Stimulated activated effector memory CD8-positive, alpha-beta T cell treated with anti-CD3 and anti-CD28 coated beads, Interleukin-12 subunit alpha, Interleukin-12 subunit beta, amount 100 ng/mL, for 72 hours (primary cell): ENCODE measurements at places on chromosomes 5 and 9.

- DNase-seq, result no peak
Observed at GRCh38 chr9:37325778-37326177, 96.7 kb upstream of the GRHPR start.

DNA sequence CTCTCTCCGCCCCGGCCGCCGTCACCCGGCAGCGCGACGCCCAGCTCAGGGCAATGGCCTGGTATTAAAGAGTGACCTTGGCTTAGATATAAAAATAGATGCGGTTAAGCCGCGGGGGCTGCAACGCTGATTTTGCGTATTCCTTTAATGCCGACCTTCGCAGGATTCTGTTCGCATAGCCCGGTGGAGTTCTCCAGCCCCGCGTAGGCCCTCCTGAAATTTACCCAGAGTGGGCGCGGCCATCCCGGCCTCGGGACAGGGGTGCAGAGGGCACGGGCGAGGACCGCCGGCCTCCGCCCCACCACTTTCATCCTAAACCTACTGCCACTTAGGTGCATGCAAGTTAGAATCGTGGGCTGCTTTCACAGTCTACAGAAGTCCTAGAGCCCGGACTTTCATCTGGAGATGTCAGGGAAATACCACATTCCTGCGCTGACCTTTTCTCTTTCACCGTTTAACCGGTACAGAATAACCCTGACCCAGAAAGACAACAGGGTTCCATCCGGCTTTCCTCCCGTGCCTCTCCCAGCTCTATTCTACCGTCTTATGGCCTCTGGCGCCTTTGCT, 492 bp upstream of the FAM169A start:
- DNase-seq, result no peak

- DNase-seq, result no peak
Observed at GRCh38 chr5:167908606-167909005, 382.8 kb upstream of the WWC1 start.

DNA sequence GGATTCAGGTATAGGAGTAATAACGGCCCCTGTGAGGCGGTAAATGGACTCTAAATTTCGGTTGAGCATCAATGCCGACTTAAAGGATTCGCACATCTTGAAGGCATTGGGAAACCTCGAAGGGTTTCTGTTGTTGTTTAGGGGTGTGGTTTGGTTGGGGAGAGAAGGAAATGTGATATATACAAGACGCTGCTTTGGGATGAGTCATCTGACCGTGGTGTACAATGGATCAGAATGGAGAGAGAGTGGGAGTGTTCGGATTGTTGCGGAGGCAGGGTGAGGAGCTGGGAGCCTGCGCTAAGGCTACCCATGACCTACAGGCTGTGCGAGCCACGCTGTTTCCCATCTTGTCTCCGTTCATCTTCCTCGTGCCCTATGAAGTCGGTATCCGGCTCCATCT, 60.4 kb upstream of the ERCC6L2 start:
- DNase-seq, result no peak

- DNase-seq, result no peak
Observed at GRCh38 chr5:120162321-120162720, 301.8 kb upstream of the PRR16 start.

DNA sequence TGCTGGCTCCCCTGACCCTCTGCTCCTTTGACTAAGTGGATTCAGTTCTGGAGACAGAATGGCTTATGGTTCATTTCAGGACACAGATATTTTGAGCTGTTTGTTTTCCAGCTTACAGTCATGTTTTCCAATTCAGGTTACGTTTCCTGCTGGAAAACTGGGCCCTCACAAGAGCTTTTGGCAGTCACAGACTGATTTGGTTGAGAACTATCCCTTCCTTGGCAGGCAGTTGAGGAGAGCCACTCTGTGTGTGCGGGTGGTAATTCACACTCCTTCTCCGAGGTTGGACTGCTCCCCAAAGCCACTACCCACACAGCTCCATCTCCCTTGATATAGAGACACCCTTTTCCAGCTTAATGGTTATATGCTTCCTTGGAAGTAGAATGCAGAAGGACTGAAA, 534.5 kb downstream of the TMEM38B start:
- DNase-seq, result no peak

GRCh38 chr5:63923914-63924313, 38.3 kb downstream of the HTR1A start:
- DNase-seq, result no peak

GRCh38 chr5:126676195-126676624, 75.5 kb downstream of the PHAX start:
- peak; percentile 41 for DNase-seq

- DNase-seq, result peak; percentile 49
Observed at GRCh38 chr5:16178745-16179372, 732 bp downstream of the MARCHF11 start.

- DNase-seq, result no peak
Observed at GRCh38 chr5:68699966-68700365, 393.8 kb upstream of the SLC30A5 start.
